AML-193 (cell line): ENCODE measurements at places on chromosomes 2 and 18.

DNA sequence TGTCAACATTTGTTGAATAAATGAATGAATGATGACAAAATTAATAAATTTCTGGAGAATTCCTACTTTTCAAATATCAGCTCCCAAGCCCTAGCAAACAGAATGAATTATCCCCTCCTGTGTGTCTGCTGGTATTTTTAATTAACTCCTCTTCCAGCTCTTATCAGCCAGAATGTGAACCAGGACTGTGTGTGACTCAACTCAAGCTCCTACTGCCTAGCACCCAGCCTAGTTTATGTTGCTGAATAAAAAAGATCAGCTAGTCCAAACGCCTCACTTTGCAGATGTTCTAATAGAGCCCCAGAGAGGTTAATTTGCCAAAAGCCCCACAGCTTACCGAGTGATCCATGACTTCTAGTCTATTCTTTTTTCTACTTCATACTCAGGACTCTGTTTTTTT is 50.3 kb downstream of the RABL2A start:
- DNase-seq: no peak

GRCh38 chr18:22914633-22915032 is 18.5 kb upstream of the RBBP8 start:
- DNase-seq: no peak

DNA sequence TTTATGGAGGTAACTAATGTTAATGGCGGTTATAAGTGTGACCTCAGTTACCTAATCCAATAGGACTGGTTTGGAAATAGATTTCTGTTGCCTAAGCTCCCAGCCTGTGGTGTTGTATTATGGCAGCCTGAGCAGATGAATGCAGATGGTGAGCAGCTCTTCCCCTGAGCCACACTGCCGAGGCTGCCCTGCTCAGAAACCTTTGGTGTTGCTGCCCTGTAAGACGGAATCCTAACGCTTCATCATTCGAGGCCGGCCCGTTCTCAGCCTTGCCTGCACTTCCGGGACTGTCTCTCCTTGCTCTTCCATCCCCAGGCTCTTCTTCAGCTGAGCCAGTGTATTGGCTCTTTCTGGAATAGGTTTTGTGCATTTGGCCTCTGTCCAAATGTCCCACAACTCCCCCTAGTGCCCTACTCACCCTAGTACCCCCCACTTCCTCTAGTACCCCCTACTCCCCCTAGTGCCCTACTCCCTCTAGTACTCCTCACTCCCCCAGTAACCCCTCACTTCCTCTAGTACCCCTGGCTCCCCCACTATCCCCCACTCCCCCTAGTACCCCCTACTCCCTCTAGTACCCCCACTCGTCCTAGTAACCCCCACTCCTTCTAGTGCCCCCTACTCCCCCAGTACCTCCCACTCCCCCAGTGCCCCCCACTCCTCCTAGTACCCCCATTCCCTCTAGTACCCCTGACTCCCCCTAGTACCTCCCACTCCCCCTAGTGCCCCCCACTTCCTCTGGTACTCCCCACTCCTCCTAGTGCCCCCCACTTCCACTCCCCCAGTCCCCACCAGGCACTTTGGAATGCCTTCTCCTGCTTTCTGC is 106.0 kb upstream of the TAF1B start:
- DNase-seq: peak; percentile 7

- DNase-seq: no peak
Measured at GRCh38 chr2:115910270-115910669, 1467.8 kb downstream of the DPP10 start.

GRCh38 chr18:46756559-46757201 is at the start of gene ST8SIA5:
ST8SIA5 (minus strand) TSS chr18:46757053; CDS start chr18:46756508, 545 bp downstream.
- no peak for DNase-seq

DNA sequence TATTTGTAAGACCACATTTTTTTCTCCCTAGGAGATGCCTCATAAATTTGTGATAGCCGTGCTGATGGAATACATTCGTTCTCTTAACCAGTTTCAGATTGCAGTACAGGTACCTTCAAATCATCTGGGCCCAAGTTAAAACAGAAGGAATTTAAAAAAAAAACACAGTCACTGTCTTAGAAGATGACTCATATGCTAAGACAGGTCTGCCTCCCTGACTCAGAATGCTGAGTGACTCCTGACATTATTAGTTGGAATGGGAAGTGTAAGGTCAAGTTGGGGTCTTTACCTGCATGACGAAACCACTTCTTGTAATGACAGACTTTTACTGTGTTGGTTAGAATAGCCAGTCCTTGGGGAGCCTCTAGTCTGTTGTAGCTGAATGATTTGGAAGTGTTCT is 26.3 kb downstream of the RMC1 start:
- DNase-seq: no peak

DNA sequence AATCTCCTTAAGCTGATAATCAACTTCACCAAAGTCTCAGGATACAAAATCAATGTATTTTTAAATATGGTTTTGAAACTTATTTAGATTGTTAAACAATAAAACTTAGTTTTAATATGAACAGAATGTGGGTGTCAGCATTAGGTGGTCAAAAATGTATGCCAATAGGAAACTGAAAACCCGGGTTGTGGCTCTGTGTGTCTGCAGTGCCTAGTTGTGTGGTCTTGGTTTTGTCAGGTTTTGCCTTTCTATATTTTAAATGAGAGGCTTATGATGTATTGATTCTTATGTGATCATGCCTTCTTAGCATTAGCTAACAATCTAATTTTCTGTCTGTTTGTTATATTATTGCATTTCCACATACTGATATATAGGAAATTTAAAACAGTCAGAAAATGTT is 227.8 kb downstream of the ZNF407 start:
- no peak for DNase-seq

DNA sequence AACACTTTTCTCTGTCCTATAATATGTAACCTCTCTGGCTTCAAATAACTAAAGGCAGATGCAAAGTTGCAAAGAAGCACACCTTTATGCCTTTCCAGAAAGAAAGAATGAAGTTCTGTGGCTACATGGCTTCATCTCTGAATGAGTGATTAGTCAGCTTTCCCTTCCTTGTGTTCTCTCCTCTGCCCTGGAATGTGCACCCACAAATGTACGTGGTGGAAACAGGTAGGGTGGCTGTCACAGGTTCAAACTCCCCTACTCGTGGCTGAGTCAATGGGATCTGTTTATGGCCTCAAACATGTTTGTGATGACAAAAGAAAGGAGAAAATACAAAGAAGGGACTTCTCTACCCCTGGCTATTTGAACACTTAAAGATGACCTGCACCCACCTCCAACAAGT is 55.5 kb upstream of the ACVR2A start:
- DNase-seq: no peak

DNA sequence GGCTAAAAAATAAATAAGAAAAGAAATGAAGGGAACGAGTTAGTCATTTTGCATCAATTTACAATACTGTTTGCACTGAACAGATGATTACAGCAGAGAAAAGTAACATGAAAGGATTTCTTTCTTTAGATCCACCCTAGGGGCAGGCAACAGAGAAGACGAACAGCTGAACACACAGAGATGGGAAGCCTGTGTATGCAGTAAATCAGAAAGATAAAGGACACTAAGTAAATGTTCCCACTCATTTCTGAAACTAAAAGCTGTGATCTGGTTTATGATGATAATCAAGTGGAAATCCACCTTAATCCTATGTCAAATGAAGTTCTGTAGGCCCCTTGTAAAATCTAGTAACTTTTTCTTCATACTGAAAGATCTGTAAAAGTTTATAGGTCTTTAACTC is 54.2 kb downstream of the AKAIN1 start:
- no peak for DNase-seq

DNA sequence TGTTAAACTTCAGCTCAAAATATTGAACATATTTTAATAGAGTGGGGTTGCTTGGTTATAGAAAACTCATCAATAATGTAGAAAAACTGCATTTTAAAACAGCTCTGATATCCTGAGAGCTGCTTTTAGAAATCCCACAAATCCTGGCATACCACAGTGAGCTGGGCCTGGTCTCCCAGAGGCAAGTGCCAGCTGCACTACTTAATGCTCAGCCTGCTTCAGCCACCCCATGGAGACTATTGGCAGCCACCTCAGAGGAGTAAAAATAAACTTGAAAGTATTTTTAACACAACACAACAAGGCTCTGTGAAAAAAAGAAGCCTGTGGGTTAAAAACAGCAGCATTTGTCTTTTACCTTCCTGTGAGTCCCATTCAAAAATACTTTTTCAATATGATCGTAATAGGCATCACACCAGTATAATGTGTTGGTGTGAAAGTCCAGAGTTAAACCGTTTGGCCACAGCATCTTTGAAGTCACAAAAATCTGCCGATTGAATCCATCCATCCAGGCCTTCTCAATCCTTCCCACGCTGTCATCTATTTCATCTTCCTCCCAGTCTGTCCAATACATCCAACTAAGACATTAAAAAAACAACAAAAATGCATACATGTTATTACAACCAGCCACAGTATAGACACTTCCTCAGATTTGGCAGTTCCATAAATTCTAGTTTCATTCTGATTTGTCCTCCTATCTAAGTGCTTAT is 1115.3 kb downstream of the LRP1B start:
- DNase-seq: no peak

- DNase-seq: no peak
Measured at GRCh38 chr2:158923180-158923594, 45.3 kb upstream of the TANC1 start.

- no peak for DNase-seq
Measured at GRCh38 chr2:232502511-232502910, 14.9 kb upstream of the ECEL1 start.

- DNase-seq: no peak
Measured at GRCh38 chr2:74317701-74318100, 25.5 kb downstream of the SLC4A5 start.

DNA sequence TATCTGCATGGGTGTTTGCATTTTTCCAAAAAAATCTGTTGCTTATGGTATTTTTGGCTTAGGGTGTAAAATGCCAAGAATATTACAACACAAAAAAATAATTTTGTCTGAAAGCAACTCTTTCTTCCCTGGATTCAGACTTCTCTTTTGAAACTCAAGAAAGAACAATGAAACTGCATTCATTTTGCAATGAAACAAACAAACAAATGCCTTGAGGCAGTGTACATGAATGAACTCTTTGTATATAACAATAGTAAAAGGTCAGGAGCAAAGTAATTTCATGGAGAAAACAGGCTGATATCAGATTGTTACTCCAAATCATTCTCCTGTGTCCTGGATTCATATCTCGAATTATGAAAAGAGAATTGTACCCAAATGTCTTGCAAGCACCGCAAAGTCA is 301.6 kb upstream of the CDH20 start:
- DNase-seq: no peak

DNA sequence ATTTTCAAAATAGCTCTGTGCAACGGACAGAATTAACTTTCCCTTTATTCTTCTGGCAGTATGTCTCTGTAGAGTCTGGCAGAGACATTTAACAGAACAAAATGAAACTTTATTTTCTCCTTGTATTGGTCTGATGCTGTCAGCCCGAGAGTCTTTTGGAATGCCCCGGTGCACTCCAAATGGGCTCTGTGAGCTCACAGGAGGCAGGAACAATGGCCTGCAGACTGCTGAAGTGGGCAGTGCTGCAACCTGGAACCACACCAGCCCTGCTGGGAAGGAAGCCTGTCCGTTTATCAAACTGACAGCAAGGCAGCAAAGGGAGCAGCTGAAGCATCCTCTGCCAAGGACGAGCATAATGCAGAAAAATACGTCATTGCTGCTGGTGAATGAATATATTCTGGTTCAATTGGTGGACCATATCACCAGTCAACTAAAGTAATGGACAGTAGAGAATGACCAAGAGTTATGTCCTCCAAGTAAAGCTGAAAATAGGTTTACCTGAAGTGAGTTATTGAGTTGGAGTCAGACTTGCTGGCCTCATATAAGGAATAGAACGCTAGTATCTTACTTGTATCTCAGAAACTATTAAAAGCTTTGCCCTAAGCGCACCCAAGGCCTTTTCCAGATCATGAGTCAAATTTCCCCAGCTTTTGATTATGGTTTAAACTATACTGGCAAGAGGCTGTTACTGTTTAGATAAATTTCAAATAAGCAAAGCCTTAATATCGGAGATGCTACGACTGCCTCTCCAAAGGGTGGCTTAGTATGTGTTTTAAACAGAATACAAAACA is 207.6 kb upstream of the TANK start:
- DNase-seq: no peak

- no peak for DNase-seq
Measured at GRCh38 chr2:19899985-19900930, 1.5 kb downstream of the TTC32 start.

DNA sequence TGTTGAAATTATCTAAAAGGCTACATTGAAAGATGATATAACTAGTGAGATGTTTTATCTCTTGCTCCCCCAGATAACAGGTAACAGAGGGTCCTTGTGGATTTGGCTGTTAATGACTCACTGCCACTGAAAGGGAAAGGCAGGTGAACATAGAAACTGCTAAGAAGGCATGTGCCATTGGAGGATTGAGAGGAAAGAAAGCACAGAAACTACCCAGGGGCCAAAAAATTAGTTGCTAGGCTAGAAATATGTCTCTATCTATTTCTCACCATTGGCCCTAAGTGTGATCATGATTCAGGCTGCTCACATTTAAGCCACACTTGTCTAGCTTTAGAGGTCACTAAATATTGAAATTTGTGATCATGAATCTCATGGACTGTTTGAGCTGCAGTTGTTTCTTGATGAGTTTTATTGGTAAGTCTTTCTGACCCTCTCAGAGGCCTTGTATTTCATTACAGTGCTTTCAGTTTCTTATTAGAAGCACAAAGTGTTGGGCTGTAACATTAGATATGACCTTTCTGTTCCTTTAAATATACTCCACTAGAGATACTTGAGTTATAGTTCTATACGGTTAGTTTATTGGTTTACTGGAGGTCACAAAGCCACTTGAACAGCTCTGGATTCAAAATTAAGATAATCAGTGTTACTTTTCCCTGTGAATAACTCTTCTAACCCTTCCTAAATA is 26.2 kb downstream of the NAB1 start:
- DNase-seq: no peak

GRCh38 chr18:58064406-58064998 is 20.5 kb downstream of the NEDD4L start:
- no peak for DNase-seq

- DNase-seq: no peak
Measured at GRCh38 chr18:36535202-36535935, 237.9 kb downstream of the FHOD3 start.

- DNase-seq: no peak
Measured at GRCh38 chr2:112154246-112155117, 16.3 kb downstream of the FBLN7 start.

DNA sequence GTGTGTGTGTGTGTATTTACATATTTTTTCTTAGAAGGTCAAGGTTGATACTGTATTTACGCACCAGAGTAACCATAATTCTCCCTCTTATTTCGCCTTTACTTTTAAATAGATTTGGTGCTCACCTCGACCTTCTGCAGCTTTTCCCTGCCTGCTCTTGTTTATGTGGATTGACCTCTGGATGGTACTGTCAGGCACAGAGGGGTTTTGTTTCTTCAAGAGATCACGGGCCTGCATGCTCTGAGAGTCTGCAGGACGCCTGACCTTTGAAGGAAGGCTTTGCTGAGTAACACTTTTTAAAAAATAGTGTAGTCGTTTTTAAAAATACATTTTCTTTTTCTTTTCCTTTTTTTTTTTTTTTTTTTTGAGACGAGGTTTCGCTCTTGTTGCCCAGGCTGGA is 18.1 kb upstream of the EFHD1 start:
- no peak for DNase-seq

DNA sequence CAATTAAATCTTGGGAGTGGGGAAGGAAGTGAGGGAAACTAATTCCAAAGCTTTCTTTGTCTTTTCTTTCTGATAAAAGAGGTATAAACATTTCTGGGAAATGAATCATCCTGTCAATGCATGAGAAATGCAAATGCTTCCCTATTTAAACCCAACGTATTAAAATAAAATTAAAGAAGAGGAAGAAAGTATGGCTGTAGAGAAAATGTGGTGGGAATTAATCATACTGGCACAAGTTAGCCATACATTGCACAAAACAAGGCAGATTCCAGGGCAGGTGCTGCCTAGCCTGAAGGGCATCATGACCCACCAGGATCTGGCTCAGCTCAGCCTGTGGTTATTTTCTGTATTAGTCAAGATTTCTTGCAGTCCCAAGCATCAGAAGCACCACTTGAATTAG is 338.0 kb downstream of the NYAP2 start:
- no peak for DNase-seq
